ENCODE measurements at places on chromosomes 6 and 20.
A peak's percentile ranks its signal among the peaks of the same experiment; 100 is the strongest.

GRCh38 chr6:79040083-79040482 is 38.0 kb downstream of the PHIP start:
- peaks cover 12% of the 10 kb centered on the region for H3K4me1 ChIP-seq
- H3K27me3 ChIP-seq = no peaks in the 10 kb centered on the region
- H3K27ac ChIP-seq = peak overlapping the region; percentile 69

GRCh38 chr6:152896923-152897322 is 85.9 kb downstream of the FBXO5 start:
- no peaks in the 10 kb centered on the region for H3K36me3 ChIP-seq
- H3K27me3 ChIP-seq = no peaks in the 10 kb centered on the region
- H3K4me3 ChIP-seq = no peak overlapping the region

- no peak overlapping the region for H3K27ac ChIP-seq
- H3K4me3 ChIP-seq = no peak overlapping the region
- no peaks in the 10 kb centered on the region for H3K36me3 ChIP-seq
- no peaks in the 10 kb centered on the region for H3K27me3 ChIP-seq
Measured at GRCh38 chr6:41092421-41093140, 19.8 kb downstream of the NFYA start.

GRCh38 chr6:12013307-12013719 is 1.2 kb downstream of the HIVEP1 start:
- H3K4me1 ChIP-seq = peaks cover 15% of the 10 kb centered on the region
- H3K4me3 ChIP-seq = peak overlapping the region; percentile 92
- no peak for DNase-seq
- H3K27me3 ChIP-seq = peaks cover 10% of the 10 kb centered on the region
- H3K27ac ChIP-seq = peak overlapping the region; percentile 88
- peaks cover 8% of the 10 kb centered on the region for H3K36me3 ChIP-seq

DNA sequence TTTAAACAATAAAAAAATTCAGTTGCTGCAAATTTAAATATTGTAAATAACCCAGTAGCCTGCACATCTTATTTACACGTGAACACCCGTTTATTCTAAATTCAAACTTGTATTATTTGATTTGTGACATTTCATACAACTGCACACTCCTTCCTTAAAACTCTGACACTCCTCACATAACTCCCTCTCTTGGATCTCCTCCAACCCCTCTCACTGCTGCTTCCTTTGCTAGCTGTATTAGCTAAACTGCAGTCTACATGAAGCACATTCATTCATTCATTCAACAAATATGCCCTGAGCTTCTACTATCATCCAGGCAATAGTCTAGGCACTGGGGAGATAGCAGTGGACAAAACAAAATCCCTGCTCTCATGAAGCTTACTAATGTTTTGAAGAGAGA is 47.0 kb downstream of the FBXL4 start:
- H3K4me3 ChIP-seq = no peak overlapping the region
- no peaks in the 10 kb centered on the region for H3K27me3 ChIP-seq
- peaks cover 20% of the 10 kb centered on the region for H3K36me3 ChIP-seq
- no peak overlapping the region for H3K27ac ChIP-seq
- no peaks in the 10 kb centered on the region for H3K4me1 ChIP-seq

DNA sequence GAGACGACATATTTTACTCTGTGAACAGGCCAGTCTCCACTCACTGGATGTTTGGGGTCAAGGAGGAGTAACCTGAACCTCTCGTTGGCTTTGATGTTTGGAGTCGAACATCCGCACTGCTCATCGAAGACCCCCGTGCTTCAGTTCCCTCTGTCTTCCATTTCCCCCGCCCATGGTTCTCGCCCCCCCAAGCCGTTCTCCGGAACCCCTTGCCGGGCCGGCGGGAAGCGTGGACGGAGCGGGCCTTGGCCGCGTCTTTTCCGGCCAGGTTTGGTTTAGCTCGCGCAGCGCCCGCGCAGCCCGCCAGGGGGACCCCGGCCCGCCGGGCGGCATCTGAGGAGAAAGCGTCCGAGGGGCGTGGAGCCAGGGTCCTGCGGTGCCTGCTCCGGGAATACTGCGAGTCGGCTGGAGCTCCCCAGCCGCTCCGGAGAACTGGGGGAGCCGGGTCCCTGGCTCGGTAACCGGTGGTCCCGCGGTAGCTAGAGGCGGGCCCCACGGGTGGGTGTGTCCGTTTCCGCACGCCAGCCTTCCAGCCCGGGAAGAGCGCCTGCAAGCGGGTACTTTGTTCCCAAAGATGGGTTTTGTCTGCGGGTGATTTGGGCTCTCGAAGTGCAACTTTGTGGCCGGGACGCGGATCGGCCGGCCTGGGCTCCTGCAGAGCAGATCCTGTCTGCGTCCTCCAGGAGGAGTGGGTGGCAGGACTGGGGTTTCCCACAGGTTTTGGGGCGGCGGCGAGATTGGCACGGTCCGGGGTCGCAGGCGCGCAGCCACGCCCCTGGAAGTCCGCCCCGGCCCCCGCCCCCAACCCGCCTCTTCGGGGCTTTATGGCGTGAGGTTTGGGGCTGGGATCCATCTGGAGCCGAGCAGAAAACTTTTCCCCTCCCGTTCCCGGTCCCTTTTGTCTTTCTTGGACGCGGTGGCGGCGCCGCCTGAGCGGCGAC is at the start of gene TMEM200A:
TSS of gene TMEM200A (plus strand) at position 852 of the 941 bp plus-strand sequence. CDS start 74,406 bp downstream, outside the sequence.
- H3K36me3 ChIP-seq = no peaks in the 10 kb centered on the region
- peak within 1 kb of the TSS; percentile 93 for H3K4me3 ChIP-seq
- peaks cover 2% of the 10 kb centered on the region for H3K27me3 ChIP-seq
- peak; percentile 94 for DNase-seq
- H3K27ac ChIP-seq = peak within 1 kb of the TSS; percentile 89

- H3K27me3 ChIP-seq = peaks cover 4% of the 10 kb centered on the region
- no peak overlapping the region for H3K27ac ChIP-seq
- DNase-seq = no peak
- peaks cover 5% of the 10 kb centered on the region for H3K4me1 ChIP-seq
- H3K4me3 ChIP-seq = no peak overlapping the region
- peaks cover 16% of the 10 kb centered on the region for H3K36me3 ChIP-seq
Measured at GRCh38 chr20:48236000-48236970, 451.0 kb upstream of the SULF2 start.

DNA sequence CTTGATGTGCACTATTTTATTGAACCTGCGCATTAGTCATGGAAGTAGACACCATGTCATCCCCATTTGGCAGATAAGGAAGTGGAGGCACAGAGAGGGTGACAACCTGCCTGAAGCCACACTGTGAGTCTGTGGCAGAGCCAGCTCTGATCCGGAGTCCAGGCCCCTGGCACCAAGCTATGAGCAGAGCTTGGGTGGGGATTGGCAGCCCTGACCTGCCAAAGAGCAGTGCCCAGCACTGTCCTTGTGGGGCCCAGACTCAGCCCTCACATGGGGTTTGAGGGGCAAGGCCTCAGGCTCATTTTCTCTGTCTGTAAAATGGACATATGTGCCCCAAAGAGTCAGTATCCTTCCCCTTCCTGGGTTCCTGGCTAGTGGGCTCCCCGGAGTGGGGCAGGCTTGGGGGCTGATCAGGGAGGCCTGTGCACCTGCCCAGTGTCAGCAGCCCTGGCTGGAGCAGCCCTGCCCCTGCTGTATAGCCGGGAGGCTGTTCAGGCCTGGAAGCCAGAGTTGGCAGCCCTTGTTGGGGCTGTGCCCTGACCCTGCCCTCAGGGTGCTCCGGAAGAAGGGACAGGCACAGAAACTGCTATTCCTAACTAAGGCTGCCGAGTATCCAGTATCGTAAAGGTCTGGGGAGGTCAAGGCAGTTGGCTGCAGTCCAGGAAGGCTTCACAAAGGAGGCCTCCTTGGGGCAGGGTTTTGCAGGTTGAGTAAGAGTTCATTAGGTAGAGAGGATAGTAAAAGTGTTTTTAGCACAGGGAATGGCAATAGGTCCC is 38.7 kb downstream of the TGM2 start:
- H3K4me3 ChIP-seq = no peak overlapping the region
- peaks cover 1% of the 10 kb centered on the region for H3K27me3 ChIP-seq
- no peaks in the 10 kb centered on the region for H3K36me3 ChIP-seq
- peaks cover 7% of the 10 kb centered on the region for H3K4me1 ChIP-seq
- no peak overlapping the region for H3K27ac ChIP-seq

DNA sequence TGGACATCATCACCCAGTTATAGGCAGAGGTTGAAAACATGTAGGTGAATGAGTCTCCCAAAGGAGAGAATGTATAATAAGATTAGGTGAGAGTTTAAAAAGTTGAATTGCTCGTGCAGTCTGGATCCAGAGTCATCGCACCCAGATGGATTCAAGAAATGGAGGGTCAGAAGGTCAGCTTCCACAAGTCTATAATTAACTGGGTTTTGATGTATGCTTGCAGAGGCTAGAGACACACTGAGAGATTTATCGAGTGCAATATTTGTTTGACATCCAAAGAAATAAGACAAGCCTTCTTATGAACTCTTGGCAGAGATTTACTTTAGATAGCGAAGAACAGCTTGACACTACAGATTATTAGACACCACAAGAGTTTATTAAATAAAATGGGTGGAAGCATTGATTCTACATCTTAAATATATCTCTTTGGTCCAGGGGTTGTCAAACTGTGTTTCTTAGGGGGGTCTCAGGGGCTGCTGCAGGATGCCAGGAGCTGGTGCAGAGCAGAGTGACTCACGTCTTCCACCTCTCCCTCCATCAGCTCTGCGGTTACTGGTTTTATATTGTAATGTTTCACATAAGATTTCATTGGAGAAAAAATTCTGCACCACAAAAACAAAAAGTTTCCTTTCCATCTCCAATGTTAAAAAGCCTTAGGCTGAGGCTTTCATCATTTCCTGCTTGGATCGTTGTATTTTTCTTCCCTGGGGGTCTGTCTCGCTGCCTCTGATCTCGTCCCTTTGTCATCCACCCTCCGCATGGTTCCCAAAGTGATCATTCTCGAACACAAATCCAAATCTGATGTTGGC is 176.2 kb upstream of the AHI1 start:
- no peaks in the 10 kb centered on the region for H3K4me1 ChIP-seq
- DNase-seq = no peak
- H3K27ac ChIP-seq = no peak overlapping the region
- H3K27me3 ChIP-seq = no peaks in the 10 kb centered on the region
- no peak overlapping the region for H3K4me3 ChIP-seq

GRCh38 chr6:21348504-21349195 is 244.9 kb upstream of the SOX4 start:
- H3K4me1 ChIP-seq = peaks cover 15% of the 10 kb centered on the region
- no peak overlapping the region for H3K27ac ChIP-seq
- H3K36me3 ChIP-seq = no peaks in the 10 kb centered on the region
- H3K27me3 ChIP-seq = peaks cover 5% of the 10 kb centered on the region
- H3K4me3 ChIP-seq = no peak overlapping the region
- peak; percentile 37 for DNase-seq

- no peaks in the 10 kb centered on the region for H3K4me1 ChIP-seq
- H3K27ac ChIP-seq = no peak overlapping the region
- no peaks in the 10 kb centered on the region for H3K36me3 ChIP-seq
- no peaks in the 10 kb centered on the region for H3K27me3 ChIP-seq
Measured at GRCh38 chr20:23603321-23603720, 2.4 kb downstream of the CST9 start.

DNA sequence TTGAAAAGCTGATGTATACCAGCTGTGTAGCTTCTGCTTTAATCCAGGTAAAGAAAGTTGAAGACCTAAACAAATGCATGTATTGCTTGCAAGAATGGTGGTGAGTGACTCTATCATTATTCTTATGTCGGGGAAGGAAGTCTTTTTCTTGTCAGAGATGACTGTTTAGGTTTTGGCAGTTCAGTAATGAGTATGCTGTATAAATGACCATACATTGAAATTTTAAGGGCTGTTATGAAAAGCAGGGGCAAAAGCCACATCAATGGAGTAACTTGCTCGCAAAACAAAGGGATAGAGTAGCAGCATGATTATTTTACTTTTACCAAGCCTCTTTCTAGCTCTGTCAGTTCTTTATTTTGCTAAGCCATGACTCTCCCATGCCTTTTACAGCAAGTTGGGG is 55.9 kb upstream of the NUP153 start:
- H3K4me3 ChIP-seq = no peak overlapping the region
- no peak overlapping the region for H3K27ac ChIP-seq
- H3K36me3 ChIP-seq = no peaks in the 10 kb centered on the region
- no peak for DNase-seq
- H3K4me1 ChIP-seq = no peaks in the 10 kb centered on the region
- H3K27me3 ChIP-seq = no peaks in the 10 kb centered on the region

DNA sequence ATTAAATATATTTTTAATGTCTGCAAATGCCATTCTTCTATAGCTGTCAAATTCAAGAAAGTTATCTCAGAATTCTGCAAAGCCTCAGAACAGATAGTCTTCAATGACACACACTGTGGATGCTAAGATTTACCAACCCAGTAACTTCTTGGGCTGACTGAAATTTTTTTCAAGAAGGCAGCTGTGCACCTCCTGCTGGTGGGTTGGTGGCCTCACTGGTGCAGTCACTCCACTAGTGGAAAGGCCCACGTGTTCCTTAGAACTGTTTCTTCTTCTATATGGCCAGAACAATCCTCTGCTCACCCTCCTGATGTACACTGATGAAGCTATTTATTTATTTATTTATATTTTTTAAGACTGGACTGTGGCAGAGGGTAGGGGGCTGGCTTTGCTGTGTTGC is 28.1 kb upstream of the MTCL3 start:
- no peaks in the 10 kb centered on the region for H3K27me3 ChIP-seq
- no peak for DNase-seq
- H3K4me3 ChIP-seq = no peak overlapping the region
- no peaks in the 10 kb centered on the region for H3K4me1 ChIP-seq
- no peak overlapping the region for H3K27ac ChIP-seq

DNA sequence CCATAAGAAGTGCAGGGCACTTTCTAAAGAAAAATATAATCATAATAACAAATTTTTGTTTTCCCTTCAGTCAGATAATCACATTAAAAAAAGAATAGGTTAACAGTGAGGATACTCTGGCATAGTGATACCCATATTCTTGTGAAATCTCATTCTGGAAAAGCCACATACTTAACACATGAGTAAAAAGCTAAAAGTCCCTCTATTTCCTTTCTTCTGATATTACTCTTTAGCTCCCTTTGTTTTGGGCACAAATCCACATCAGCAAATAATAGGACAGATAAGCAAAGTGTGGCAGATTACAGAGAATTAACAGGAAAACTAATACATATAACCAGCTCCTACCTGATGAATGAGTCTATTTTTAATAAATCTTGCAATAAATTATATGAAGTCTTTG is 15.8 kb downstream of the SHPRH start:
- H3K4me1 ChIP-seq = no peaks in the 10 kb centered on the region
- DNase-seq = no peak
- H3K27me3 ChIP-seq = no peaks in the 10 kb centered on the region
- no peak overlapping the region for H3K27ac ChIP-seq

- H3K4me3 ChIP-seq = no peak overlapping the region
- no peak overlapping the region for H3K27ac ChIP-seq
- DNase-seq = no peak
- peaks cover 8% of the 10 kb centered on the region for H3K4me1 ChIP-seq
- H3K27me3 ChIP-seq = no peaks in the 10 kb centered on the region
Measured at GRCh38 chr6:84809455-84809854, 45.1 kb upstream of the TBX18 start.
